ENCODE measurements at places on chromosomes 16 and 17.

GRCh38 chr16:29662729-29663015 lies 375 bp upstream of the SPN start:
- DNase-seq, result no peak

DNA sequence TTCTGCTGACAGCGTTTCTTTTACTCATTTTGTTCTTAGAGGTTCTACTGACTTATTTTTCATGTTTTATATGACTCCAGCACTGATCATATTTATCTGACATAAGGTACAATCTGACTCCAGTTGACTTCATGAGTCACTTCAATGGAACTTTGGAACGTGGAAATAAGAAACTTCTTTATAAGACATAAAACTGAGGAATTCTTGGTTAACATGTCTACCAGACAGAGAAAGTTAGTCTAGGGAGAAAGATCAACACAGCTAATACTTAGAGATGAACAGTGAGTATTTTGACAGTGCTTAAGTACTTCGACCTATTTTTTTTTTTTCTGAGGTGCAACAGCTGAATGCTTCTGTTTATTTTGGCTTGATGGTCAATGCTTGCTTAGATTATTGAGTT lies 679.5 kb downstream of the KCNJ2 start:
- no peak for DNase-seq

- DNase-seq, result no peak
Measured at GRCh38 chr16:4701791-4702465, 8.6 kb downstream of the NUDT16L1 start.

GRCh38 chr17:79007504-79008381 lies 1.8 kb downstream of the CANT1 start:
- DNase-seq, result peak; percentile 13

GRCh38 chr17:73942703-73943415 lies 260.6 kb upstream of the RPL38 start:
- DNase-seq, result no peak

DNA sequence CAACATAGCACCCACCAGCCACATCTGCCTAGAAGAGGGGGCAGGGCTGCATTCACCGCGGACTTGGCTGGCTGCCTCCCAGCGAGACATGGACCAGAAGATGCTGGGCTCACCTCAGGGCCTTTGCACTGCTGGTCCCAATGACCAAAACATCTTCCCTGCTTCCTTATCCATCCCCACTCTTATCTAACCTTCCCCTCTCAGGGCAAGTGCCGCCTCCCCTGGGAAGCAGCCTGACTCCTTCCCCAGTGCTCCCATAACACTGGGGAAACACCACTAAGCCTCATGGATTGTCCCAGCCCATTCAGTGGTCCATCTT lies 5.7 kb downstream of the TMC6 start:
- DNase-seq, result no peak

DNA sequence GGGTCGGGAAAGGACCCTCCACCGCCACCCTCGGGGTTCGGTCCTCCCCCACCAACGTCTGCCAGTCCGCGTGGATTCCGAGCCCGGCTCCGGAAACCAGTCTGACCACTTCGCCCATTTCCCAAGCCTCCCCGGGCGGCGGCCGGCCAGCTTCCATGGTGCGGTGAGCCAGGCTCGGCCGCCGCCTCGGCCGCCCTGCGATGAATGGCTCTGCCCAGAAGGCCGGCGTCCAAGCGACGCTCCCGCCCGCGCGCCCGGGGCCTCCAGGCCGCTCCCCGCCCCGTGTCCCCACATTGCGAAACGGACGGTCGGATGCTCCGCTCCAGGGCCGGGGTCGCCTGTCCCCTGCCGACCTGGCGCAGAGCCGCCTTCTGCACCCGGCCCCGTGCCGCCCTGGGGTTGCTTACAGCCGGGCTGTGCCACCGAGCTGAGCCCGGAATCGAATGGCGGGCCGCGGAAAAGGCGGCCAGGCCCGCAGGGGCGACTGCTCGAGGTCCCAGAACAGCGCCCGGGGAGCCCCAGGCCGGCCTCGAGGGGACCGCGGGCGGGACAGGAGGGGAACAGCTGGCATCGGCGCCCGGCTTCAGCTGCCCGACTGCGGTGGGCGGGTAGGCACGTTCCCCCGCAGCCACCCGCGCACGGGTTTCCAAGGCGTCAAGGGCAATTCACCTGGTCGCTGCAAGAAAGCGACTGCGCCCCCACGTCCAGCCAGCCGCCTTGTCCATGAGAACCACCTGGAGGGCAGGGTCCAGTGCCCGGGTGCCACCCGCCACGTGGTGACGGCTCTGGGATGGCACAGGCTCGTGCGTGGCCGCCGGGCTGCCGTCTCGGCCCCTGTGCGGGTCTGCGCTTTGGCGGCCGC lies 18.3 kb upstream of the CBX8 start:
- no peak for DNase-seq

GRCh38 chr16:17062676-17063075 lies 408.1 kb downstream of the XYLT1 start:
- no peak for DNase-seq

- no peak for DNase-seq
Measured at GRCh38 chr16:20814784-20815183, 8.5 kb downstream of the REXO5 start.

DNA sequence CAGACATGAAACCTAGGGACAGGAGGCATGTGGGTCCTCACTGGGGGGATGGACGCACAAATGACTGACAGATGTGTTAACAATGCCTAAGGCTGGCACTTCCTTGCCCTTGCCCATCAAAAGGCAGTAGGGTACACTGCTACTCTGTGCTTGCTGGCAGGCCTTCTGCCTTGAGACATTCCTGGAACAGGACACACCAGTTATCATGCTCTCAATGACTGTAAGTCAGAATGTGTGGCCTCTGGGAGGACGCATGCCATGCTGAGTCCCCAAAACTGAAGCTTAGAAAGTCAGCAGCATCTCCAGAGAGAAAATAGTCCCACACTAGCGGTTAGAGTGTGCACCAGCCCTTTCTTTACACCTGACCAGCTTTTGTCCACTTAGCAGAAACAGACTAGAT lies 16.1 kb upstream of the SREBF1 start:
- DNase-seq, result no peak

DNA sequence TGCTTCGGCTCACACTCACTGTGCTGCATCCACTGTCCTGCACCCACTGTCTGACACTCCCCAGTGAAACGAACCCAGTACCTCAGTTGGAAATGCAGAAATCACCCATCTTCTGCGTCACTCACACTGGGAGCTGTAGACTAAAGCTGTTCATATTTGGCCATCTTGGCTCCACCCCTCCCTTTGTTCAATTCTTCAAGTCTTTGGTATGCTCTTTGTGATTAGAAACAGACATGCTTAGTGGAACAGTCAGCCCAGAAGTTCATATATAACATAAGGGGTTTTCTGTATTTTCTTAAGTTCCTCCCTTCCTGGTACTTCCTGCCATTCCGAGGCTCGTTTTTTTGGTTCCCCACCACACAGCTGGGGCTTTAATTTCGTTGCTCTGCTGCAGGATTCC lies 398.5 kb upstream of the DYNLRB2 start:
- no peak for DNase-seq

- DNase-seq, result no peak
Measured at GRCh38 chr17:55198690-55199370, 65.9 kb upstream of the HLF start.
